HT-29 (cell line): ENCODE measurements at places on chromosomes 6 and 20.

DNA sequence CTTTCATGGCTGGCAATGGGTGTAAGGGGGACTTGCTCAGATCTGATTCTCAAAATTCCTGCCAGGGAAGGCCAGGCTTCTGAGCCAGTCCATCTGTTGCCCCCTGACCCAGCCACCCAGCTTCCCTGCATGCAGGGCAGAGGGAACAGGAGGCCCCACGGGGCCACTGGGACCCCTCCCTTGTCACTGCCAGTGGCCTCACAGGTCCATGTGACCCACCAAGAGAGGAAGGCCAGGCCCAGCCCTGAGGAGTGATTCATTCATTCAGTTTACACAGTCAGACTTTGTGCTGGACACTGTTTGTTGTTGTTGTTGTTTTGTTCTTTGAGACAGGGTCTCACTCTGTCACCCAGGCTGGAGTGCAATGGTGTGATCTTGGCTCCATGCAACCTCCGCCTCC, 39.5 kb downstream of the UBE2V1 start:
- DNase-seq = no peak

DNA sequence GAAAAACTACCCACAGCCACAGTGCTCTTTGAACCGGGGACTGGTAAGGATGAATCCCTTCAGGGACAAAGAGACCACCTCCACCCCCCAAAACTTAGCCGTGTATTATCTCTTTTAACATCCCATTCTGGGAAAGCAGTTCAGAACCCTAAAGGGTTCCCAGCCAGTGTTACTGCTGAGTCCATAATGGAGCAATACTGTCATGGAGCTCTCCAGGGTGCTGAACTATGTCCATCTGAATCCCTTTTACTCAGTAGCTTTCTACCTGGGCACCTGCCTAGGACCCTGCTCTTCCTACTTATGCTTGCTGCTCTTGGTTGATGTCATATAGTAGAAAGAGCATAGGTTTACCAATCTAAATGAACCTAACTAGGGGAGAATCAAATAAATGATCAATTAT, 22.3 kb upstream of the SAYSD1 start:
- DNase-seq = peak; percentile 81

DNA sequence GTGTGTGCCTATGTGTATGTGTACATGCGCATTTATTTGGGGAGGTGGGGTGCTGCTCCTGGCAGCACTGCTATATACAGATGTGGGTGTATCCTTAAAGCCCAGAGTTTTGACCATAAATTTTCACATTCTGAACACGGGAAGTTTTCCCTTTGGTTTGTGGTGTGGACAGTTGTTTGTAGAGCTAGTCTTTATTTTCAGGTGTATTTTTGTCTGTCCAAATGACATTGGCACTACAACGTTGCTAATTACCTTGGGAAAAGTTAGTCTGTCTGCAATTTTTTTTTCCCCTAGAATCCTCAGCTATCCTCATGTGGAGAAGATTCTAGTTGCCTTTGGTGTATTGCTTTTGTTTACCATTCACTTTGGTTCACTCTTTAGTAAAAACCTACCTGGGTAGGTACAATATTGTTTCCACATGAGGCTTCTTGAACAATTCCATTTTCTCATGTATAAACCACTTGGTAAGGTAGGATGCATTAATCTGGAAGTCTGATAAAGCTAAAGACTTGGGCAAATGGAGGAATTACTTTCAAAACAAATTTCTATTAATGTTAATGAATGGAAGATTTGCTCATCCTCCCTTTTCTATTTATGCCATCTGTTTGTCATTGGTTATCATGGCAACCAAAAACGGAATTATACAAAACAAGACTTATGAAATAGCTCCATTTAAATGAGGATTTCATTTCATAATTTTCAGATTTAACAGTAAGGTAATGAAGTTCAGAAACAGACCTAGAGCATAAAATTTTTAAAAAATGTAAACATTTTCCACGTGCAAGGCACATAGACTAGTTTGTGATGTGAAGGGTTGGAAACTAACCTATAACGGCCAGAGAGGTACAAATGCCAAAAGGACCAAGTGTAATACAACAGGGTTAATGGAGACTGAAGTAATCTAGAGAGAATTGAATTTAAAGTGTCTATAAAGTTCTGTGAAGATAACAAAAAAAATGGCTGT, 3.9 kb downstream of the CCN2 start:
- DNase-seq = peak; percentile 48

DNA sequence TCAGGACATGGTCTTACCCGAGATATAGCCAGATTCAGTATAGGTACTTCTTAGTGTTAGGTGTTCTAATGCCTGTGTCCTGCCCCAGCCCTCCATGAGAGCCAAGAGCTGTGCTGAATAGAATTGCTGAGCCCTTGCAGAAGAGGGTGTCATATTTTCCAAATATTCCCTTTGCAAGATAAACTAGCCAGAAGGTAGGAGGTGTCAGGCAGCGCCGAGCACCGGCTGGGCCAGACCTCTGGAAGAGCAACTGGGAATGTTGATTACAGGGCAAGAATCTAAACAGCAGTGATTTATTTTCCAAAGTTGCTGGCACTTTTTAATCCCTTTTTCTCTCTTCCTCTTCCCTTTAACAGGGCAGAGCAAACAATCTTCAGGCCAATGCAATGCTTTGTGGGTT, 37.1 kb upstream of the EZR start:
- DNase-seq = no peak

DNA sequence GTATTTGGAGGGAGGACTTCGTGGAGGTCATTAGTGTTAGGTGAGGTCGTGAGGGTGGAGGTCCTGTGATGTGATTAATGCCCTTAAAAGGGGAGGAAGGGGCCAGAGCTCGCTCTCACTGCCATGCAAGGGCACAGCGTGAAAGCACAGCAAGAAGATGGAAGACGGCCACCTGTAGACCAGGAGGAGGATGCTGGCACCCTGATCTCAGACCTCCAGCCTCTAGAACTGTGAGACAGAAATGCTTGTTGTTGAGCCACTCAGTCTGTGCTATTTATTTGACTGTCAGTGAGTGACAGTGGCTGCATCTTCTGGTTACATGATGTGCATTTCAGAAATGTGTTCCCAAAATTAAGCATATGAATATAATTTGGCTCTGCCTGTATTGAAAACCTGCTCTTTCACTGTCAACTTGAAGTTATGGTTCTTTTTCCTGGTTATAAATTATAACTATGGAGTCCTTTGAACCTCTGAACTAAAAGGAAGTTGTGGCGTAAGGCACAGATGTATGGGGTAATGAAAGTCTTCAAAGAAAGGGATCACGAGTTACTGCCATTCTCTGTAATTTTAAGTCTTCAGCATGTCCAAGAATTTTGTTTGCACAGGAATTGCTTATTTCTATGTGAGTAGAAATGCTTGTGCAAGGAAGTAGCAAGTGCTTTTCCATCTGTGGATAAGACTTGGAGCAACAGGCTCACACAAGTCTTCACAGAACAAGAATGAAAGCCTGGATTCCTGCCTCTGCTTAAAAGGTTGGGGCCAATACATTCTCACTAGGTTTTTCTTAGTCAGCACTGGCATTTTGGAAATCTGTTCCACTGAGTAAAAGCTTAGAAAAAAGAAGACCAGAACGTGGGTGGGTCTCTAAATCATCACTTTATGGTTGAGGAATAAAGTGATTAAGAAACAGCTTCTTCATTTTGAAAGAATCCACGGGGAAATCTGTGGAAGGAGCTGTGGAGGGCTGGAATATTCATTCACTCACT, 10.3 kb downstream of the PPP1R14C start:
- DNase-seq = no peak

- peak; percentile 83 for DNase-seq
These were observed 55.2 kb upstream of the TBC1D7 start for GRCh38 chr6:13383328-13384163.

DNA sequence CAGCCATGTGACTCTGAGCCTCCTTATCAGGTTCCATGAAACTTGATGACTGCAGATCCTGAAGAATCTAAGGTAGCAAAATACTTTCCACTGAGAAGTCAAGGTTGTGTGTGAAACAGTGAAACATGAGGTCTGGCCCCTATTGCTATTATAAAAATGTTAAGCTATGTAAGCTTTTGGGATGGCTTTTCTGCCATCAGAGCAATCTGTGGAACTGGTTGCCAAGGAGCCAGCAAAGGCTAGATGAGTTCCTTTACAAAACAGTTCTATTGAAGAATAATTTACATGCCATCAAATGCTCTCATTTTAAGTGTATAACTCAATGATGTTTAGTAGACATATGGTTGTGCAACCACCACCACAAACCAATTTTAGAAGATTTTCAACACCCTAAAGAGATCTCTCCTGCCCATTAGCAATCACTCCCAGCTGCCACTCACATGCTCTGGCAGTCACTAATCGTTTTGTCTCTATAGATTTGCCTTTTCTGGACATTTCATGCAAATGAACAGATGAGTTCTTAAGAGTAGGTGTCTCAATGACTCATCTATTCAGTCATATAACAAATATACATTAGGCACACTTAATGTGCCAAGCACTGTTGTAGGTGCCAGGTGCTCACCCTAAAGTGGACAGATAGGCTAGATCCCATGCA, 19.9 kb upstream of the MEP1A start:
- no peak for DNase-seq

DNA sequence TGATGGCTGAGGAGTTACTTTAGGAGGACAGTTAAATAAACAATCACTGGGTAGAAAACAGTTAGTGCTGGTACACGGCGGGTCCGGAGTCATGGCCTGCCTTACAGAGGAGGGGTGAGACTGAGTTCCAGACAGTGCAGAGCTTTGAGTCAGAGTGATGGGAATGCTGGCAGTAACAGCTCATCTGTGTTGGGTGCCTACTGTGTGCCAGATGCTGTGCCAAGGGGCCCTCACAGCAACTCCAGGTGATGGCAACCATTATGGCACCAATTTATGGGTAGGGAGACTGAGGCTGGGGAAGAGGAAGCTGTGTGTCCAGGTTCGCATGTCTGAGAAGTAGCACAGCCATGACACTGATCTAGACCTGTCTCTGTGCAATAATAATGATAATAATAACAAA, 132.6 kb downstream of the CEBPB start:
- DNase-seq = no peak

- no peak for DNase-seq
These were observed 94.7 kb downstream of the ANKRD6 start for GRCh38 chr6:89527634-89528033.

DNA sequence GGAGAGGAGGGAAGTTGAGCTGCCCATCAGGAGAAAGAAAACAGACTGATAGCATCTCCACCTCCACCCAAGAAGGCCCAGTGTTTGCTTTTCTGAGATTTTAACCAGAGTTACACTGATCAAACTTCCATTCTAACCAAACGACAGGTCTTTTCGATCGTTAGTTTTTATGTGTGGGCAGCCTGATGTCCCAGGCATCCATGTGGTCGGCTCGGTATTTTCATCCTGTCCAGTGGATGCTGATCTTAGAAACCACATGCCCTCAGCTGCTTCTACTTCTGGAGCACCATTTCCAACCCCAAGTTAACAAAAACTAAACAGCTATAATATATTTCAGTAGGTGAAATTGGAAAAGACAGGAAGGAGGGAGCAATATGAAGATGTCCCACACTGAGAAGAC, 536.8 kb upstream of the JAG1 start:
- DNase-seq = no peak

- DNase-seq = no peak
These were observed 41.1 kb downstream of the KLHL31 start for GRCh38 chr6:53624502-53624901.

- no peak for DNase-seq
These were observed 30.4 kb upstream of the TRERF1 start for GRCh38 chr6:42482174-42482573.

GRCh38 chr6:90178384-90178855, 118.2 kb downstream of the BACH2 start:
- no peak for DNase-seq

DNA sequence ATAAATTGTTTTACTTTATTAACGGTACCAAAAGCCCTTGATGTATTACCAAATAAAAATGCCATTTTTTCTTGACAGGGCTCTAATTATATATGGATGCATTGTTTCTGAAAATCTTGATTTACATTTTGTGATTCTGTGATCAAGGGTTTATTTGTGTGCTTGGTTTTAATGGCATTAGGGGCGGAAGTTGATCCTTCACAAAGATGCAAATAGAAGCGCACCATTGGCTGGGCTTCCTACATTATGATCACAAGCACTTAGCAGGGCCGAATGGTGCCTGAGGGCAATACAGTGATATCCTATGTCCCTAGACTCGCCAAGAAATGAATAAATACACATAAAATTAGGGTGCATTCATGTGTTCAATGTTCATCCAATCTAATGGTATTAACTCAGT, 172.9 kb upstream of the UST start:
- no peak for DNase-seq

DNA sequence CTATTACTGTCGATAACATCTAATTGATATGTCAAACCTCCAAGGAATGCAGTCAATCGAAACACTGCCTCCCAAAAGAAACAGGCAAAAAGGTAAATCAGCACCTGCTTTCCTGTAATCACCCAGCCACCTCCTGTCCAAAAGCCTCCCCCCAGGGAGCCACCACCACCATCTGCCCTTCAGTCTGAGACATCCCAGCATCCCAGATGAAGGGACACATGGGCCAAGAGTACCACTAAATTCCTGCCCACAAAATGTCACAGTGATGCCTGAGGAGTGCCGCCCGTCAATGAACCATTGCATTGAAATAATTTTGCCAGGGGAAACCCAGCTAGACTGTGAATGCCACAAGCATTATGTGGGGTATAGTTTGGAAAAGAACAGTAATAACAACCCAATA, 401.7 kb downstream of the ZFAND3 start:
- no peak for DNase-seq

DNA sequence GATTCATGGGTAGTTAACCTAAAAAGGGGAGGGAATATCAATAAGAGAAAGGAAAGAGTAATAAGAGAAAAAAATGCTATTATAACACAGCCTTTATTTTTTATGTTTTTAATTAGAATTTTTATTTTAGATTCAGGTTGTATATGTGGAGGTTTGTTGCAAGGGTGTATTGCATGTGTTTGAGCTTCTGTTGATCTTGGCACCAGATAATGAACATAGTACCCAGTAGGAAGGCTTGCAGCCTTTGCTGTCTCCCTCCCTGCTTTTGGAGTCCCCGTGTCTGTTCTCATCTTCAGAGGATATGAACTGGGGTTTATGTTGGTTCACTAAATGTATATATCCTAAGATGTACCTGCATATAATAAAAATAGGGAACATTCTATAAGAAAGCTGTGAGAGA, 250.0 kb downstream of the UST start:
- no peak for DNase-seq

GRCh38 chr6:16760516-16761470, at the start of gene ATXN1:
TSS of gene ATXN1 (minus strand) at chr6:16761460.
- DNase-seq = peak; percentile 67

- DNase-seq = no peak
These were observed 244.6 kb downstream of the GJA1 start for GRCh38 chr6:121680058-121680457.
